ENCODE measurements at places on chromosomes 3 and 15.

DNA sequence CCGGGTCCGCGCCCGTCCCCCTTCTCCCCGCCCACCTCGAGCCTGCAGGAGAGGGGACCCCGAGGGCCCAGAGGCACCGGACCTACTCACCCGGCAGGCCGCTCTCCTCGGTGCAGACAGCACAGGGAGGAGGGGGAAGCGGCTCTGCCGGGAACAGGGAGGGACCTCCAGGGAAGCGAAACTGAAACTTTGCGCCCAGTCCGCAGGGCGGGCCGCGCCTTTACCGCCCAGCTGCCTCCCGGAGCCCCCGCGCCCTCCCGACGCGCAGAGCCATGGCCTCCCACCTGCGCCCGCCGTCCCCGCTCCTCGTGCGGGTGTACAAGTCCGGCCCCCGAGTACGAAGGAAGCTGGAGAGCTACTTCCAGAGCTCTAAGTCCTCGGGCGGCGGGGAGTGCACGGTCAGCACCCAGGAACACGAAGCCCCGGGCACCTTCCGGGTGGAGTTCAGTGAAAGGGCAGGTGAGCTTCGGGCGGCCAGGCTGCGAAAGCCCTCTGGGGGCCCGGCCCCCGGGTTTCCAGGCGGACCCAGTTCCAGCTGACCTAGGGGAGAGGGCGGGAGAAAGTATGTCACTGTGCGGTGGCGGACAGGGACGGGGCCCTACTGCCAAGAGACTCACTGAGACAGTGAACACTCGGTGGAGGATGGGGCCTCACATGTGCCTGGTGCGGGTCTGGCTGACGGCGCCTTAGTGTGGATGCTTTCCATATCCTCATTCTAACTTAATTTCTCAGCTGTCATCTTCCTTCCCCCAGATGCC lies at the start of the genes DTX3L and PARP9:
Gene DTX3L, plus strand, starts transcription at position 184 of the 758 bp plus-strand sequence. Its CDS starts 89 bp downstream, at position 273.
Gene PARP9, minus strand, starts transcription at position 146 of the 758 bp plus-strand sequence. CDS start 4,680 bp downstream, outside the sequence.
- DNase-seq = peak; percentile 86

GRCh38 chr15:64634576-64635498 lies 140.6 kb downstream of the RBPMS2 start:
- DNase-seq = no peak

GRCh38 chr3:197547306-197548011 lies 8.3 kb downstream of the BDH1 start:
- DNase-seq = no peak

- DNase-seq = peak; percentile 51
Observed at GRCh38 chr15:75307778-75308390, 25.2 kb downstream of the GOLGA6D start.

DNA sequence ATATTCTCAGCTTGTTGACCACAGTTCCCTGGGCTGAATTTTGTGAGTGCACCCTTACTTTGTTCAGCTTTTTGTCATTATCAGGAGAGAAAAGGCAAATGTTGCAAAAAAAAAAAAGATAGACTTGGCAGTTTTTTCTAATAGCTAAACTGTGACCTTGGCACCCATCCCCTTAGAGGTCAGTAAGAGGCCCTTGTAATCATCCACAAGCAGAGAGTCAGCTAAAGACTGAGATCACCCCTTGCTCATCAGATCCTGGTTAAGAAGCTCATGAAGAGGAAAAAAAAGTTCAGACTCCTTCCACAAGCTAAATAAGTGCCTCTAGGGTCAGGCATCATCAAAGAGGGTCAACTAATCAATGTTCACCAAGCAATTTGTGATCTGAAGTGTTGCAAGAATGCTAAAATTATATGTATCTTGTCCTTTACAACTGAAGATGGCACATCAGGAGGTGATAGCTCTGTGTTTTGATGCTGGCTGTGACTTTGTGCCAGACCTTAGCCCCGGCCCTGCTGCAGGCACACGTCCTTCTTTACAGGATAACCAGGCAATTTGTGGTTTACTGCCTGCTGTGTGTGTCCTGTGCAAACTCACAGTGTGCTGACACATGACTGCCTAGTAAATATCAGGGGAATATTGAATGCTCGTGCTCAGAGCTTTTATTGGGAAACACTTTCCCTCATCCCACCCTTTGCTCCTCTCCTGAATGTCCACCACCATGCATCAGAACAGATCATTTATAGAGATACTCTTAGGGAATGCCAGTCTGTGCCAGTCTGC lies 262.9 kb downstream of the IL5RA start:
- no peak for DNase-seq

DNA sequence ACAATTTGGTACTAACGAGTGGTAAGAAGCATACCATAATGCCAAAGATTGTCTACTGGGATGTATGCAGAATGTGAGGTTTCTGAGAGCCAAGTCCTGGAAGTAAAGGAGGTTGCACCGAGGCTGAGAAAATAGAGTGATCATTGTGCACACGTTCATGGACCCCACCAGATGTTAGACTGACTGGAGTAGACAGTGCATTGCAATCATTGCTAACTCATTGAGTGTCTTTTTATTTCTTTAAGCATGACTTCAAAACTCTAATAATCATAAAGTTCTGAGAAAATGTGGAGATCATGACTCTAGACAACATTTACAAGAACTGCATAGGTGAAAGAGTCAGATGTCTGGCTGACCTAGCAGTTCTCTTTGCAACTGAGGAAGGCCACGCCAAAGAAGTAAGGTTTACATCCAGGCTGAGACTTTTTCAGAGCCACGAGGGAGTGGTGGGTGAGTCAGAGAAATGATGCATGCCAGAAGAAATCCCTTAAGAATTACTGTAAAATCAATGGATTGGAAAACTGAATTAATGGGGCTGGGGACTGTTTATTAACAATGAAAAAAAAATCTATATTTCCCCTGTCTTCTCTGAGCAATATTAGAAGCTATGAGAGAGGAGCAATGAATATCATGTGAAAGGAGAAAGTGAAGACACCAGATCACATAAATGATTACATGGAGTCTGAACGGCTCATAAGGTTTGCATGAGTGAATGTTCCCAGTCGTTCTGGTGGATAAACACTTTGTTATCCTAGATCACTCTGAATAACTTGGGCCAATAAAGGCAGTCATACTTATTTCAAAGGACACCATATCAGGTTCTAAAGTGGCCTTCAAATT lies 76.0 kb upstream of the SLC25A26 start:
- DNase-seq = no peak

DNA sequence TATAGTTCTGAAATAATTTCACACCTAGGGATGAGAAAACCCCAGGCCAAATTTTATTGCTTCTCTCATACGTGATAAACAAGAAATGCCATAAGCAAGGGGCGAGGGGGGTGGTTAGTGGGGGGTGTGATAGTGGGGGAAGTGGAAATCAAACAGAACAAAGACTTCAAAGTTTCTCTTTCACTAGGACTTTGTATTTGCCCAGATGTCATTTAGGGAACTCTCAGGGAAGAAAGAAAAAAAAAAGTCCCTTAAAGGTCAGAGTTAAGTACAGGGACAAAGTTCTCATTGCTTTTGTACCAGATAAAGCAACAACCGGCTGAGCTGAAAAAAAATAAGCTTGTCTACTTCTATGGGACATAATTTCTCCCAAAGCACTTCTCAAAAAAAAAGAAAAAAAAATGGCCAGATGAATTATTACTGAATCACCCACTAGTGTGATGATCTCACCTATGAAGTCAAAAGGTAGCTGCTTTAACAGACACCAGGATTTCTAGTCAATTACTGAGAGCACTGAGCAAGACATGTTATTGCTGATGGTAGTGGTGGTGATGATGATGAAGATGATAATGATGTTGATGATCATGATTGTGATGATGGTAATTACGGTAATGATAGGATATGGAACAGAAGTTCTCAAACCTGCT lies 56.2 kb downstream of the FHIT start:
- DNase-seq = no peak

DNA sequence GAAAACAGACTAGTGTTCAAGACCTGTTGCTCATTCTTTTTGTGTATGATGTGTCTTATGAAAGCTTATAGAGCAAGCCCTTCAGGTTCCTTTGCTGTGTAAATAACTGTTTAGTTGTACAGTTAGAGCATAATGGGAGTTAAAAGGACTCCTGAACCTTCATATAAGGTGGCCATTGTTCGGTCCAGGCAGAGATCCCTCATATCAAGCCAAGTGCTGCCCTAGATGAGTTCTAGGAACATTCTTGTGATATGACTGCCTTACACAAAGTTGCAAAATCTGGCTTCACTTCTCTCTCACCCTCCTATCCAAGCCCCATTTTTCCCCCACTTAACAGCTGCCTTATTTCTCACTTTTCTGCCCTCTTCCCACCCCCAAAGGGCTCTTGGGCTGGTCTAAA lies 26.9 kb downstream of the GYG1 start:
- DNase-seq = no peak

GRCh38 chr15:60563539-60564404 lies 84.8 kb upstream of the ICE2 start:
- no peak for DNase-seq

DNA sequence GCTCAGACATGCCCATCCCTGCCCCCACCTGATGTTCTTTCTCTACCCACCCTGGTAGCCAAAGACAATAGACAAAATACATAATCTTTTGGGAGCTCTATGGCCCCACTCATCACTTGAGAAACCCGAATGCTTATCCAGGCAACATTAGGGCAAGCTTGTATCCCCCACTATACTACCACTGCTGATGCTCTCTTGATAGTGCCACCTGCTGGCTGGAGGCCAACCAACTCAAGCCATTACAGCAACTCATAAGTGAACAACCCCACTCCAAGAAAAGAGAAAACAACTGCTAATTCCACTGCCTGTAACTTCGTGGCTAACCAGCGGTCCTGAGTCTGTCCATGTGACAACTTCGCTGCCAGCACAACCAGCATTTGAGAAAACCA lies 342.5 kb upstream of the TGFBR2 start:
- DNase-seq = no peak

- no peak for DNase-seq
Observed at GRCh38 chr15:72338617-72339321, 18.8 kb upstream of the CELF6 start.

DNA sequence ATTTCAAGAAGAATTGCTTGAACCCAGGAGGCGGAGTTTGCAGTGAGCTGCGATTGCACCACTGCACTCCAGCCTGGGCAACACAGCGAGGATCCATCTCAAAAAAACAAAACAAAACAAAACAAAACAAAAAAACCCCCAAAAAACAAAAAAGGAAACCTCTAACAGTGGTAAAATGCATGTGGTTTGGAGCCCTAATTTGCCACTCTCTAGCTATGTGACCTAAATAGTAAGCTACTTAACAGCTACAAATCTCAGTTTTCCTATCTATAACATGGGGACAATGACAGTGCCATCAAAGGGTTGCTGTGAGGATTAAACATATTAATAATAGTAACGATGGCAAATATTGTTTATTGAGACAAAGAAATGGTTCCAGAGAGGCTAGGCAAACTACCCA lies 119.4 kb upstream of the LMOD3 start:
- no peak for DNase-seq

- peak; percentile 86 for DNase-seq
Observed at GRCh38 chr3:184361932-184362667, 590 bp downstream of the POLR2H start.

GRCh38 chr3:41462103-41462691 lies 262.9 kb downstream of the CTNNB1 start:
- no peak for DNase-seq

- no peak for DNase-seq
Observed at GRCh38 chr3:29144807-29145206, 136.1 kb upstream of the RBMS3 start.

DNA sequence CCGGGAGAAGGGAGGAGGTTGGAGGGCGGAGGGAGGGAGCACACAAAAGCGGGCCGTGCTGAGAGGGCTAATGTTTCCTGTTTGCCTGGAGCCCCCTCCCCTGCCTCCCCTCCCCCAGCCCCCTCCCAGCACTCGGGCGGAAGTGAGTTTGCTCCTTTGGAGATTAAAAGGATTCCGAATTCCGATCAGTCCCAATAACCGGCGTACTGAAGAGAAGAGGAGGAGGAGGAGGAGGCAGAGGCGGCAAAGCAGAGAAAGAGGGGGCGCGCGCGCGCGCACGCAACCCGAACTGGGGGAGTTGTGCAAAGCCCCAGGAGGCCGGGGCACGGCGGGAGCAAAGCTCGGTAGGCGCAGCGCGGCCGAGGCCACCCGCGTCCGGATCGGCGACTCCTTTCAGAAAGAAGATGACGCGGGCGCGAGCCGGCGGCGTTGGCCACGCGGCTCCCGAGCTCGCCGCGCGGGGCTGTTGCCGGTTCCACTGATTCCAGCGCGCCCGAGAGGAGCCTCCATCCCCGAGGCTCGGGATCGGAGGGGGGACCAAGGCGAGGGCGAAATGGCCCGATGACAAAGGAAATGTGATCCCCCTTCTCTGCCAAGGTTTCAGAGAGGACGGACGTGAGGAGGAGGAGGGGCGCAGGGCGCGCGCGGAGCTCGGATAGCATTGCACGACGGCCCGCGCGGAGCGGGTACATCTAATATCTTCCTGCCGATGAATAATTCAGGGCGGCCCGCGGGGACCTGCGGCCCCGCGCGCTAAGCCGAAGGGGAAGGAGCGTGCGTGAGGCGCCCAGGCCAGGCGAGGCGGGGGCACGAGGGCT lies 1.1 kb upstream of the TRIM71 start:
- DNase-seq = no peak

GRCh38 chr3:90010341-90010740 lies 902.9 kb downstream of the EPHA3 start:
- DNase-seq = no peak

GRCh38 chr3:84318273-84318809 lies 640.4 kb upstream of the CADM2 start:
- DNase-seq = no peak

DNA sequence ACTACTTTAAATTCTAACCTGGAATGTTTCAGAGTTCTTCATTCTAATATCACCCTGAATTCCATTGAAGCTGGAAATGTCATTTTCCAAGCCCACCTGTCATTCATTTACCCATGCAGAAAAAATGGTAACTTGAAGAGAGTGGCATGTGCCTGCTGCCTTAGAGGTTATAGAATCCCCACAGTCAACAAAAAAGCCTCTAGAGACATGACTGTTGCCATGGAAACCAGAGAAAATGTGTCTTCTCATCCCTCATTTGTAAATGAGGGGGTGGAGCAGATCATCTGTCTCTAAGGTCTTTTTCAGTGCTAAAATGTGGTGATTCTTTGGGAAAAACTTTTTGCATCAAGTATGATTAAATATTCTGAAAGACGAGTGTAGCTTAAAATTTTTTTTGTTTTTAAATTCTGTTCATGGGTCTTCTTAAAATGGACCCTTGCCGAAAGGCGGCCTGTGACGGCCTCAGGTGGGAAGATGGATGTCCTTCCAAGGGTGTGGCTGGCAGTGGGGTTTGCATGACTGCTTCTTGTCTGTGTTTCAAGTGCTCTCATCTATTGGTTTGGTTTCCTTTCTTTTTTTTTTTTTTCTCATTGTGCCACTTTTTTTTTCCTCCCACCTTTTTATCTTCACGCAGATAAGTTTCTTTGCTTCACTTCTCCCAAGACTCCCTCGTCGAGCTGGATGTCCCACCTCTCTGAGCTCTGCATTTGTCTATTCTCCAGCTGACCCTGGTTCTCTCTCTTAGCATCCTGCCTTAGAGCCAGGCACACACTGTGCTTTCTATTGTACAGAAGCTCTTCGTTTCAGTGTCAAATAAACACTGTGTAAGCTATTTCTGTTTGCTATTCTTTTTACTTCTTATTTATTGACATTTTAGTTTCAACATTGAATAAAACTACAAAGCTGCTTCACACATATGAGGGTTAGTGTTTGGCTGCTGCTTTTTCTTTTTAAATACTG lies 23.0 kb downstream of the TPM1 start:
- DNase-seq = no peak

- peak; percentile 94 for DNase-seq
Observed at GRCh38 chr3:171183042-171183441, 156.5 kb upstream of the SLC2A2 start.
